Bronchial epithelial cell (primary cell): ENCODE measurements at places on chromosomes 5 and 9. TPM values are rescaled to one million over a fixed set of nuclear protein-coding genes. Genes with fewer than 3 reads are reported as not detected.
A peak's percentile ranks its signal among the peaks of the same experiment; 100 is the strongest.

The TSSK1B gene
- total RNA-seq = 0.26 TPM in 2 replicates

The CXCL14 gene
- total RNA-seq = 0.26 and 1.3 TPM in 2 replicates

- DNase-seq = no peak
Measured at GRCh38 chr5:116473706-116474105, 100.9 kb downstream of the SEMA6A start.

GRCh38 chr5:141223112-141223783, at the start of gene PCDHB14:
PCDHB14 (plus strand) TSS chr5:141223343; CDS start chr5:141223506, 163 bp downstream.
- DNase-seq = peak; percentile 13

DNA sequence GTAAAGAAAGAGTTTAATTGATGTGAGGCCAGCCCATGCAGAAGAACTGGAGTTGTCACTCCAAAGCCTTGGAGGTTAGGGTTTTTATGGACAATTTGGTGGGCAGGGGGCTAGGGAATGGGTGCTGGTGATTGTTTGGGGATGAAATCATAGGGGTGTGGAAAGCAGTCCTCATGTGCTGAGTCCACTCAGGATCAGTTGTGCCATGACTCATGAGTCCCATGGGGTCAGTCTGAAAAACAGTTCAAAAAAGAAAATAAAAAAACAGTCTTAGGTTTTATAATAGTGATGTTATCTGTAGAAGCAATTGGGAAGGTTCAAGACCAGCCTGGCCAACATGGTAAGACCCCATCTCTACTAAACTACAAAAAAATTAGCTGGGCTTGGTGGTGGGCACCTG, 162.3 kb downstream of the KDM4C start:
- DNase-seq = no peak

DNA sequence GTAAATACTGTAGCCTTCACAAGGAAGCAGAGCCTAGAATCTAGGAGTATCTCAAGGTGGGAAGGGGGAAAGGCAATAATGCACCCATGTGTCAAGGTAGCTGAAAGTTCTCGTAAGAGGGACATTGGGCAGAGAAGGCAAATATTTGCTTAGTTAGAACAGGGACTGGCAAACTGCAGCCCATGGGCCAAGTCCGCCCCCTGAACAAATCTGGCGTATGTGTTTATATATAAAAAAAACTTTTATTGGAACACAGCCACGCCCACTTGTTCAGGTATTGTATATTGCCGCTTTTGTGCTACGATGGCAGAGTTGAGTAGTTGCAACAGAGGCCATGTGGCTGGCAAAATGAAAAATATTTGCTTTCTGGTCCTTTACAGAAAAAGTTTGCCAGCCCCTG, 16.1 kb downstream of the KCNN2 start:
- no peak for DNase-seq

DNA sequence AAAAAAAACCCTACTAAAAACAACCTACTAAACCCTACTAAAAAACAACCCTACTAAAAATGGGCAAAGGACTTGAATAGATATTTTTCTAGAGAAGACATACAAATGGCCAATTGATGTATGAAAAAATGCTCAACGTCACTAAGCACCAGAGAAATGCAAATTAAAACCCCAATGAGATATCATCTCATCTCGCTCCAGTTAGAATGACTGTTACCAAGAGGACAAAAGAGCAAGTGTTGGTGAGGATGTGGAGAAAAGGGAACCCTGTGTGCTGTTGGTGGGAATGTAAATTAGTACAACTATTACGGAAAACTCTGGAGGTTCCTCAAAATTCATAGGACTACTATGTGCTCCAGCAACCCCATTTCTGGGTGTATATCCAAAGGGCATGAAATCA, 10.8 kb downstream of the SDHA start:
- DNase-seq = no peak
